ENCODE measurements at places on chromosomes 13 and 19.

DNA sequence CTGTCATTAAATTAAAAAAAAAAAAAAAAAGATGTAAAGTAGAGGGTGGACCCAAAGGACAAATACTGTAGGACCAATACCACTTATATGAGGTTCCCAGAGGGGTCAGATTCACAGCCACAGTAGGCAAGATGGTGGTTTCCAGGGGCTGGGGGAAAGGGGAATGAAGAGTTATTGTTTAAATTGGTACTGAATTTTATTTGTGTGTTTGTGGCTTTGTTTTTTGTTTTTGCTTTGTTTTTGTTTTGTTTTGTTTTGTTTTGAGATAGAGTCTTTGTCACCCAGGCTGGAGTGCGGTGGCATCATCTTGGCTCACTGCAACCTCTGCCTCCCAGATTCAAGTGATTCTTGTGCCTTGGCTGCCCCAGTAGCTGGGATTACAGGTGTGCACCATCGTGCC lies 17.9 kb upstream of the LSM14A start:
- H3K4me3 ChIP-seq: no peak overlapping the region
- no peak for DNase-seq
- no peak overlapping the region for H3K27ac ChIP-seq
- H3K27me3 ChIP-seq: no peaks in the 10 kb centered on the region

DNA sequence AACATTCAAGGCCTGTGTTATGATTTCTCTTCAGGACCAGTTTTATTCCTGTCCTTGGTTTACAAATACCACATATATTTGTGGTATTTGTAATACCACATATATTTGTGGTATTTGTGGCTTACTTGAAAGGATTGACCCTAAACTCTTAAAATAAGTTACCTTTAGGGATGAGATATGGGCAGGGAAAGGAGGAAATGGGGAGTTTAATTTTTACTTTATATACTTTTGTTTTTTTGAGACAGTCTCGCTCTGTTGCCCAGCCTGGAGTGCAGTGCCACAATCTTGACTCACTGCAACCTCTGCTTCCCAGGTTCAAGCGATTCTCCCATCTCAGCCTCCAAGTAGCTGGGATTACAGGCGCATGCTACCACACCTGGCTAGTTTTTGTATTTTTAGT lies 2.3 kb upstream of the TGDS start:
- no peaks in the 10 kb centered on the region for H3K36me3 ChIP-seq
- no peak for DNase-seq
- no peak overlapping the region for H3K4me3 ChIP-seq

DNA sequence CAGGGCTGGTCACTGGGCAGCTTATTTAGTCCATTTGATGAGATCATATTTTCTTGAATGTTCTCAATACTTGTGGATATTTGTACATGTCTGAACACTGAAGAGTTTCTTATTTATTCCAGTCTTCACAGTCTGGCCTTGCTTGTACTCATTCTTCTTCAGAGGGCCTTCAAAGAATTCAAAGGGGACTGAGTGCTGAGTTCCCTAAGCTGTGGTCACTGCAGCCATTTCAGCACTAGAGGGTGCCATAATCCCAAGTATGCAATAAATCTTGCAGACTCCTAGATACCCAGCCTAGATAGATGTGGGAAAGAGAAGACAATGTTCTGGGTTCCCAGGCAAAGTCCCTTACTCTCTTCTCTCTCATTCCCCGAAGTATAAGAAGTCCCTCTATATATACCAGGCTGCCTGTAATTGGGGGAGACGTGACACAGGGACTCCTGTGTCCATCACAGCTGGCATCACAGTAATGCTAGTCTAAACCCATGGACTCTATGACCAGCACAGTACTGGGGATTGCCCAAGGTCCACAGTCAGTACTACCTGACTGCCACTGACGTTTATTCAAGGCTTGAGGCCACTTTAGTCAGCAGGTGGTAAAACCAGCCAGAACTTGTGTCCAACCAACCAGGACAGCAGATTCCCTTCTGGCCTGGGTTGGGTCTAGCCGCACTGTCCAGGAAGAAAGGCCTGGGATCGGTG lies 8.9 kb upstream of the VN1R1 start:
- no peaks in the 10 kb centered on the region for H3K27me3 ChIP-seq
- H3K36me3 ChIP-seq: no peaks in the 10 kb centered on the region
- H3K27ac ChIP-seq: no peak overlapping the region
- H3K4me3 ChIP-seq: no peak overlapping the region
- no peaks in the 10 kb centered on the region for H3K4me1 ChIP-seq

DNA sequence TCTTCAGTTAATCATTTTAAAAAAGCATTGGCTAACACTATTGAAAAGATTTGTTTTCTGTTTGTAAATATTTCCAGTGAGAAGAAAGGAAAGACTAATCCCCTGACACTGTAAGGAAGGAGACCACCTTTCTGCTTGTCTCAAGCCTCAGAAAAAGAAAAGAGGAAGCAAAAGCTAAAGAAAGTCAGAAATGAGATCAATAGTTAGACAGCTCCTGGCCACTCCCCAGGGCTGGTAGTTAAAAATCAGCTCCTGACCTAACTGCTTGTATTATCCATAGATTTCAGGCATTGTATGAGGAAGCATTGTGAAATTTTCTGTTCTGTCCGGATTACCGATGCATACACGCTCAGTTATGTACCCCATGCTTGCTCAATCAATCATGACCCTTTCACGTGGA lies 76.6 kb downstream of the ZNF486 start:
- no peak overlapping the region for H3K27ac ChIP-seq
- DNase-seq: no peak
- peaks cover 3% of the 10 kb centered on the region for H3K4me1 ChIP-seq
- no peaks in the 10 kb centered on the region for H3K27me3 ChIP-seq

DNA sequence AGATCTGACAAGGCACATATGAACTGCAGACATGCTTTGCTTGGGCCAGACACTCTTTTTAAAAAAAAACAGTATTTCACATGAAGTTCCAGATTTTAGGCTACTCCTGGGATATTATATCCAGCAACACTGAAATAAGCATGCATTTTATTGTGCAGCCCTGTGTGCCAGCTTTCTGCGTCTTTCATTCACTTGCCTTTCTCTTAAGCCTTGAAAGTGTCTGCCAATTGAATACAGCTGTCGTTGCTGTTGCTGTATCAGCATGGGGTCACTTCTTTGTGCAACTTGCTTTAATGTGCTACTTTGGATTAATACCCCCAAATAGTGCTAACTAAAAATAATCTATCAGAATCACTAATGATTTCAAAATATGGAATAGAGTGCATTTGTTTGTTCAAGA lies 657.8 kb downstream of the SLITRK6 start:
- no peaks in the 10 kb centered on the region for H3K27me3 ChIP-seq
- no peaks in the 10 kb centered on the region for H3K36me3 ChIP-seq
- H3K4me1 ChIP-seq: no peaks in the 10 kb centered on the region
- DNase-seq: no peak
- no peak overlapping the region for H3K27ac ChIP-seq

DNA sequence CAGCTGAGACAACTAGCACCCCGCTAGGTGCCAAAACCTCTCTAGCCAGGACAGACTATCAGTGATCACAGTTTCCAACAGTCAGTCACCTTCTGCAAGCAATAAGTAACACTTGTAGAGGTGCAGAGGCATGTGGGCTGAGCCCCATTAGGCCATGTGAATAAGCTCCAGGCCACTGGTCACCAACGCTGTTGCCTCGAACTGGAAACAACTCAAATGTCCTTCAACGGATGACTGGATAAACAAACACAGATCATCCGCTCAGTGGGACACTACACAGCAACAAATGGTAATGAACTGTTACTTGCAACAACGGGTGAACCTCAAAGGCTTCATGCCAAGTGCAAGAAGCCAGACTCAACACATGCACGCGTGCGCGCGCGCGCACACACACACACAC lies 27.5 kb upstream of the TMEM160 start:
- peaks cover 92% of the 10 kb centered on the region for H3K36me3 ChIP-seq
- H3K27me3 ChIP-seq: no peaks in the 10 kb centered on the region
- H3K27ac ChIP-seq: no peak overlapping the region
- H3K4me1 ChIP-seq: peaks cover 4% of the 10 kb centered on the region
- H3K4me3 ChIP-seq: no peak overlapping the region
- no peak for DNase-seq

- peak within 1 kb of the TSS; percentile 83 for H3K4me3 ChIP-seq
- peaks cover 8% of the 10 kb centered on the region for H3K36me3 ChIP-seq
- H3K27me3 ChIP-seq: no peaks in the 10 kb centered on the region
- peak within 1 kb of the TSS; percentile 89 for H3K27ac ChIP-seq
- DNase-seq: peak; percentile 78
- peaks cover 26% of the 10 kb centered on the region for H3K4me1 ChIP-seq
These were observed at the start of gene NFIX for GRCh38 chr19:12994701-12995595. NFIX (plus strand) TSS chr19:12995475; CDS start chr19:12995838, 363 bp downstream.

DNA sequence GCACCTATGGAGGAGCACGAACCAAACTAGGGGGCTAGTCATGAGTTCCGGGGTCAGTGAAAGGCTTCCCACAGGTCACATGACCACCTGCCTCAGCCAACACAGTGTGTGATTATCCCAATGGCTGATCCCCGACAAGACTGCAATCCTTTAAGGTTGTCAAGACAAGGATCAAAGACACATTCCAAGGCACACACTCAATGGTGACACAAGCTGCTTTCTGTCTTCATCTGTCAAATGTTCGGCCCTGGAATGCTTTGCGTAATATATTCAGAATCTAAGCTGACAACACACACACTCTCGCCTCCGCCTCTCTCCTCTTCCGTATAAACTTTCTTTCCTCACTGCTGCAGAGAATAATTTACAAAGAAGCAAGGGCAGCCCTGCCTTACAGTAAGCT lies 11.7 kb downstream of the RANBP3 start:
- DNase-seq: no peak
- no peaks in the 10 kb centered on the region for H3K27me3 ChIP-seq
- H3K4me3 ChIP-seq: no peak overlapping the region
- peaks cover 86% of the 10 kb centered on the region for H3K4me1 ChIP-seq
- peak overlapping the region; percentile 73 for H3K27ac ChIP-seq

DNA sequence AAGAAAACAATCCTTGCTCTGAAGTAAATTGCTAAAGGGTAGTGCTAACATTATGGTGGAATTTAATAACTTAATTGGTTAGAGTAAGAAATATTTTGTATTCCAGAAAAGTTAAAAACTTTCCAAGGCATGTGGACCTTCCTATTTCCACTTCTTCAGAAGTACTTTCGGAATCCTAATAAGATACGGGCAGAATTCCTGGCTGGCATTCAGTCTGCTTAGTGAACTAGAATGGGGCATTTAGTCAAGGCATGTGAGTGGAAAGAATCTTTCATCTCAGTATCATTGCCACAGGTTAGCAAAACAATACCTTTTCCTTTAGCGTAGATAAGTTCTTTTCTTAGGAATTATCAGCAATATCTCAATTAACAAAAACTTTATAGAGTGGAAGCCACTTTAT lies 85.1 kb downstream of the TNFRSF19 start:
- no peak overlapping the region for H3K4me3 ChIP-seq
- H3K27me3 ChIP-seq: no peaks in the 10 kb centered on the region
- H3K4me1 ChIP-seq: peaks cover 31% of the 10 kb centered on the region
- no peak for DNase-seq
- no peak overlapping the region for H3K27ac ChIP-seq
- no peaks in the 10 kb centered on the region for H3K36me3 ChIP-seq

- H3K4me1 ChIP-seq: peaks cover 55% of the 10 kb centered on the region
- H3K36me3 ChIP-seq: no peaks in the 10 kb centered on the region
- peak overlapping the region; percentile 27 for H3K4me3 ChIP-seq
- DNase-seq: no peak
These were observed 8.3 kb downstream of the COL4A1 start for GRCh38 chr13:110298505-110299282.

DNA sequence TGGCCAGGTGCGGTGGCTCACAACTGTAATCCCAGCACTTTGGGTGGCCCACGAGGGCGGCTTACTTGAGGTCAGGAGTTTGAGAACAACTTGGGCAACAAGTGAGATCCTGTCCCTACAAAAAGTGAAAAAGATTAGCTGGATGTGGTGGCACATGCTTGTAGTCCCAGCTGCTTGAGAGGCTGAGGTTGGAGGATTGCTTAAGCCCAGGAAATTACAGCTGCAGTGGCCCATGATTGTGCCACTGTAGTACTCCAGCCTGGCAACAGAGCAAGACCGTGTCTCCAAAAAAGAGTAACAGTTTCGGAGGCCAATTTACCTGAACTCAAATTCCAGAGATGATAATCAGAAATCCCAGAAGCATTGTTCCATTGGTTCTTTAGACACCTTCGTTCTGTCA lies 4.4 kb downstream of the ZNF473 start:
- H3K4me3 ChIP-seq: no peak overlapping the region
- no peak overlapping the region for H3K27ac ChIP-seq
- H3K27me3 ChIP-seq: no peaks in the 10 kb centered on the region
- no peak for DNase-seq
- peaks cover 12% of the 10 kb centered on the region for H3K4me1 ChIP-seq
- H3K36me3 ChIP-seq: peaks cover 47% of the 10 kb centered on the region

DNA sequence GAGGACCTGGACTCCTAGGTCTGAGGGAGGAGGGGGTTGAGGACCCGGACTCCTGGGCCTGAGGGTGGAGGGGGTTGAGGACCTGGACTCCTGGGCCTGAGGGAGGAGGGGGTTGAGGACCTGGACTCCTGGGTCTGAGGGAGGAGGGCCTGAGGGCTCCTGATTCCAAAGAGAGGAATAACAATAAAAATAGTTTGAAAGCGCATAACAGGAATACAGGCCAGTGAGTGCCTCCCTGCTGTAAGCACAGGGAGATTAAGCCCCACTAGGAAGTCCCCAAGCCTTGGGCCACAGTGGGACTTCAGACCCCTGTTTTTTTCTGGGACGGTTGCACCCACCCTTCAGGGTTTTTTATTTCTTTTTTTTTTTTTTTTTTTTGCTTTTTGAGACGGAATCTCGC lies 1.2 kb upstream of the SBK2 start:
- H3K4me1 ChIP-seq: no peaks in the 10 kb centered on the region
- DNase-seq: no peak
- H3K4me3 ChIP-seq: no peak overlapping the region
- H3K27me3 ChIP-seq: peaks cover 5% of the 10 kb centered on the region

DNA sequence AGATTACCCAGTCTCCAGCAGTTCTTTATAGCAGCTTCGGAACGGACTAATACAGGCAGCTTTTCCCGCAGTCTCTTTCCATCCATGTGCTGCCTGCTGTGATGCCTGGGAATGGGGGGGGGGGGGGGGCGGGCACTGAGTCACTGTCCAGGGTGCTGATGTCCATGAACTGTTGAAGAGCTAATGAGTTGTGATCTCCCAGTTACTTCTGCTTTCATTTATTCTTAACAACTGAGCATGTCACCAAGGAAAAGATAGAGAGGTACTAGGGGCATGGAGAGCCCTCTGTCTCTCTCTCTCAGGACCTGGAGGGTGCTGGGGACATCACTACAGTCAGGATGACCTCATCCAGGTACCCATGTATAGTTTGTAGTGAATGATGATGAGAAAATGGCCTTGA lies 20.3 kb upstream of the CEACAM1 start:
- H3K4me3 ChIP-seq: no peak overlapping the region
- no peak overlapping the region for H3K27ac ChIP-seq
- H3K36me3 ChIP-seq: no peaks in the 10 kb centered on the region
- H3K27me3 ChIP-seq: peaks cover 13% of the 10 kb centered on the region
- H3K4me1 ChIP-seq: peaks cover under 1% of the 10 kb centered on the region

GRCh38 chr13:62324842-62325241 lies 909.2 kb upstream of the PCDH20 start:
- no peaks in the 10 kb centered on the region for H3K4me1 ChIP-seq
- no peaks in the 10 kb centered on the region for H3K27me3 ChIP-seq
- H3K27ac ChIP-seq: no peak overlapping the region
- H3K36me3 ChIP-seq: no peaks in the 10 kb centered on the region

Measured in lower lobe of right lung (tissue), 2 donors.